ENCODE measurements at places on chromosomes 3 and 15. TPM values are rescaled to one million over a fixed set of nuclear protein-coding genes. Genes with fewer than 3 reads are reported as not detected.

CTXN2 gene
- not detected for polyA plus RNA-seq

GP5 gene
- polyA plus RNA-seq: not detected

CFAP161 gene
- 0.03 TPM for polyA plus RNA-seq

TUSC7 gene
- not detected for polyA plus RNA-seq

GRCh38 chr3:69130689-69131088 is 8.3 kb upstream of the LMOD3 start:
- no peak for DNase-seq

CHCHD6 gene
- polyA plus RNA-seq: 30.0 TPM

DNA sequence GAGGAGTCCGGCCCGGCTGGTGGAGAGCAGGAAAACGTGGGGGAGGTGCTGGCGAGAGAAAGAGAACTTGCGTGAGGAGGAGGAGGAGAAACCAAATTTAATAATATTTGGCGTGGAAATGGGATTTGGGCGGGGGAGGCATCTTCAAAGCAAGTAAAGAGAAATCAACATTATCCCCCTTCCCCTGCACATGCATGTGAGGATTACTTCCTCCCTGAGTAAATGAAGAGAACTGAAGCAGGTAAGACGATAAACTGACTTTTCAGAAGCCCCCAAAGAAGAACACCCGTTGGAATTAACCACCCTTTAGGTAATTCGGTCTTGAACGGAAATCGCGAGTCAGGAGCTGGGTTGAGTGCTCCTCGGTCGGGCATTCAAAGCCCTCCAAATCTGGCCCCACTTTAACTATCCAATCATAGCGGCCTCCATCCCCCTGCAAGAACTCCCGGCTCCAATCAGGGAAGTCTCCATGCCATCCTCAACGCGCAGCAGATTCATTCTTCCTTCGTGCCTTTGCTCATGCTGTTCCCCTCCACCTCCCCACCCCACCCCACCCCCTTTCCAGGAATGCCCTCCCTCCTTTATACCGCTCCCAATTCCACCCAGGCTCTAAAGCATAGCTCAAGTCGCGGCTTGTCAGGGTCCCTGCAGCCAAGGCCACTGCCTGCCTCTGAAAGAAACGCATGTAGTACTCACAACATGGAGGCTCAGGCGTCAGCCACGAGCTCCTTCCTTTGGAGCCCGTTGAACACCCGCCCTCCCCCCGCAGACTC is 545 bp upstream of the RFX7 start:
- DNase-seq: peak; percentile 85

DNA sequence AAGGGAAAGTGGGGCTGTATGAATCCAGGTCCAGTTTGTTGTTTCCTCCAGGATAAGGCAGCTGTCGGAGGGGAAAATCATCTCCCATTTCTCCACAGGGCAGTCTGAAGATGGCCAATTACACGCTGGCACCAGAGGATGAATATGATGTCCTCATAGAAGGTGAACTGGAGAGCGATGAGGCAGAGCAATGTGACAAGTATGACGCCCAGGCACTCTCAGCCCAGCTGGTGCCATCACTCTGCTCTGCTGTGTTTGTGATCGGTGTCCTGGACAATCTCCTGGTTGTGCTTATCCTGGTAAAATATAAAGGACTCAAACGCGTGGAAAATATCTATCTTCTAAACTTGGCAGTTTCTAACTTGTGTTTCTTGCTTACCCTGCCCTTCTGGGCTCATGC is 911 bp downstream of the CCRL2 start:
- DNase-seq: no peak

Measured in mammary epithelial cell (primary cell).